ENCODE measurements at places on chromosomes 7 and 10.

DNA sequence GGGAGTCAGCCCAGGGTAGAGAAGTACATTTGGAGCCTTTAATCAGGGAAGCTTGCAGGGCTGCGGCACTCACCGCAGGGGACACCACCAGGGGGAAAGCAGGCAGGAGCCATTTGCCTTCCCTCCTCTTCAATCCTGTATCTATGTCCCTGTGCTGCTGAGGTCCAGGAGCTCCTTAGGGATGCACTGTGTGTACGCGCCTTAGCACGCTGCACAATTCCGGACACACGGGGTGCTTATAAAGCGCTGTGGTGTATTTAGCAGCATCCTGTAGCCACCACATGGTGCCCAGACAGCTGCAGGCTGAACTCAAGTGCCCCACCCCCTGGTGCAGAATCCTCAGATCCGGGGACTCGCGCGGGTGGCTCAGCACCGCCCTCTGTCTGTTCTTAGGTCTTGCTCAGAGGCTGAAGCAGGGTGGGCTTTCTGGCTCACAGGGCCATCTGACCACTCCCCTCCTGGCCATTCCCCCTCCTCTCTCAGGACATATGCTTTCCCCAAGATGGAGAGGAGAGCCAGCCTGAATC, 421.4 kb downstream of the SDK1 start:
- DNase-seq, result no peak

DNA sequence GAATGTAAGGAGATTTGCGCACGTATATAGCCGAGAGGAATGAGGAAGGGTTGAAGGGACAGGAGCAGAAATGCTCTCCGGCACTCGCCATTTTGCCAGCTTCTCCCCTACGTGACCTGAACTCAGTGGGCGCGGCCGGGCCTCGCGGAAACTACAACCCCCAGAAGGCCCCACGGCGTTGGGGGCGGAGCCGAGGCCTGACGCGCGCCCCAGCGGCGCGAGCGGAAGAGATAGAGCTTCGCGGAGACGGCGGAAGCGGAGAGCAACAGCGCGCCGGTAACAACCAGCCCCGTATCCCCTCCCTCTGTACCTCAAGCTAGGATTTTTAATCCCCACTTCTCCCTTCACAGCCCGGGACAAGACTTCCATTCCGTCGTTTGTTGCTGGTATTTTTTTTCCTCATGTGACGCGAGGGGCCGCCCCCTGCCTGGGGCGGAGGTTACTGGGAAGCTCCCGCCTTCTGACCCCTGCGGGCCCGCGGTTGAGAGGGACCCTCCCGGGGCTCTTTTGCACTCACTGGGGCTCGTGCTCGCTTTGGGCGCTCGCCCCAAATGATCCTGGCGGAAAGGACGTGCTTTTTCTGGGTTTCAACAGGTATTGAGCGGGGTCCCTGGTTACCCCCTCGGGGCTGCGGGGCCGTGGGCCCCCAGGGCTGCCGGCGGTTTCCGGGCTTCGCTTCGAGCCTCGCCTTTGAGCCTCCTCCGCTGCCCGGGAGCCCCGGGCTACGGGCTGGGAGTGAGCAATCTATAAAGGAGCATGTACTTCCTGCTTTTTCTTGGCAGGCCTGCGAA, at the start of gene R3HCC1L:
Gene R3HCC1L (plus strand): TSS at position 227 of the 791 bp plus-strand sequence. CDS start 73,458 bp downstream, outside the sequence.
- DNase-seq, result peak; percentile 99

- no peak for DNase-seq
Observed at GRCh38 chr10:22992075-22992474, 64.2 kb downstream of the ARMC3 start.

DNA sequence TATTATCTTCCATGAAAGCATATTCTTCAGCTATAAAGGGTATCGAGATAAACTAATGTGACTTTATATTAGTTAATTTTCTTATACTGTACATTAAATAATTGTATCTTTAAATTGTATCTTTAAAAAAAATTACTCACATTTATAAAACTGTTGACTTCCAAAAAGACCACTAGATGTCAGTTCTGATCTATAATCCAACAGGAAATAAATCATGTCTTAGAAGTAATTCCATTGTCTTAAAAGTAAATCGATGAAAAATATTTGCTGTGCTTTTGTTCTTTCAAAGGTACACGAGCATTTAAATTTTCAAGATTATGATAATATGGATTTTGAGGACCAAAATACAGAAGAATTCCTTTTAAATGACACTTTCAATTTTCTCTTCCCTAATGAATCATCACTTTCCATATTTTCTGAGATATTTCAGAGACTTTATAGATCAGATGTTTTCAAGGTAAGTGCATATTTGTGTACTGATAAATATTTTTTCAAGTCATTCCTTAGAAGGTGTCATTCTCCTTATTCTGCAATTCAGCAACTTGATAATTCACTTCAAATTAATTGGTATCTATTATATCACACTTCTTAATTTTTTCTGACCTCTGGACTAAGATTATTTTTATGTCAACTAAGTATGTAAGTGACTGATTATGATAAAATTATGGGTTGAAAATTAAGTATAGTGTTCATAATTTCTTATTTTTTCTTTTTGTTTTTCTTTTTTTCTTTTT, 138.5 kb downstream of the CPED1 start:
- DNase-seq, result no peak

DNA sequence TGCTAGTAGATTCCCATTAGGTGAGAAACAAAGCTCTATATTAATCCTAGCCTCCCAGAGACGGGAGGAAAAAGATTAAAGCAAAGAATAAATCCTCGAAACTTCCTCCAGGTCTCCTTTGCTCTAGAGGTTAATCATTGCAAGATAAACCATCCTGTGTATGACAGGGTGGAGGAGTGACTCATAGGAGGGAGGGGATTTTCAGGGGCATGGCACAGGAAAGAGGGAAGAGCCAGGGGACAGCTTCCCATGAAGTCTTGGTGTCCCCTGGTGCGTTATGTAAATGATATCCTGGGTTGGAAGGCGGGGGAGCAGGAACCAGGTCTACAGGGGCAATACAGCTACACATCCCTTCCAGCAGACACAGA, 780 bp downstream of the CYP3A5 start:
- no peak for DNase-seq

- DNase-seq, result no peak
Observed at GRCh38 chr7:56062382-56062781, 1.7 kb upstream of the SUMF2 start.

GRCh38 chr7:153381275-153382040, 621.9 kb downstream of the ACTR3B start:
- DNase-seq, result no peak

DNA sequence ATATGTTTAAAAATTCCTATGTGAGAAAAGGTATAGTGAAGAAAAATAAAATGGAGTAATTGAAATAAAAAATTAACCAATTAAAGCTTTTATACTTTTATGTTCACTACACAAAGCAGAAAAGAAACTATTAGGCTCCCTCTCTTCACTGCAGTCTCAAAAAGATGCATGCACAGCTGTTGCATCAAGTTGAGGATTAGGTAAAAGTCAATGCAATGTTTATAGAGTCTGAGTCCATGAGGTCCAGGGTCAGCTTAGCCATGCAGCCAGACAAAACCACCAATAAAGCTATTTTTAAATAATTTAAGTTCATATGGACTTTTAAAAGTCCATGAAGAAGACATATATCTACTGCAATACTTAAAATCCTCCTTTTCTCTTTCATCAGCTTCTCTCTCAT, 31.1 kb upstream of the ING3 start:
- no peak for DNase-seq

DNA sequence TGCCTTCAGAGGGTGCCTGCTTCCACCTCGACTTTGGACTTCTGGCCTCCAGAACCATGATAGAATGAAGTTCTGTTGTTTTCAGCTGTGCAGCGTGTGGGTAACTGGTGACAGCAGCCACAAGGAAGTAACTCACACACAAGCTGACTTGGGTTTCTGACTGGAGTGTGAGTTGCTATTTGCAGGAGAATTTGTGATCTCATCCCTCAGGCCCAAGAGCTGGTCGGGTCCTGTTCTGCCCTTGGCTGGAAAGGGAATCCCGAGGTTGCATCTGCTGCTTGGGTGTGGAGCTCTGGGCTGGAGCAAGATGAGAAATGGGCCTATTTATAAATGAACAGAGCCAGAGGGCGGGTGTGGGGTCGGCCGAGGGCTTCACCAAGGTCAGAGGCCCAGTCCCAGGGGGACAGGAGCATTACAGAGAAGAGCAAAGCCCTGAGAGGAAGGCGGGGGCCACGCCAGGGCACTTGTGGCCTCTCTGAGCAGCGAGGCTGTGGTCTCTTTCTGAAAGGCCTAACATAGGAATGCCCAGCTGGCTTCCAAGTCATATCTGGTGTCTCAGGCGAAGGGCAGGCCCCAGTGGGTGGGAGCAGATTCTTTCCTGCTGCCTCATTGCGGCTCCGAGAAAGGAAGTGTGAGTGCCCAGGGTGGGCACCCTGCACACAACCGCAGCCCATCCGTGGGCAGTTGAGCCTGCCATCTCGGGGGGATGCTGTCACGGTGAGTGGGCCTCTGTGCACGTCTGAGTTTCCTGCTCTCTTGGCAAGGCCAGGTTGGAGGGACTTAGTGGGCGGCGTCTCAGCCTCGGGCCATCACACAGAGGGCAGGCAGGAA, 26.5 kb upstream of the C10orf71 start:
- DNase-seq, result no peak
